Activated CD4-positive, alpha-beta T cell treated with anti-CD3 and anti-CD28 coated beads, Interleukin-2, amount 10 ng/mL, durations not matched to agents 24 days and 14 days (primary cell): ENCODE measurements at places on chromosomes 6 and 20.

GRCh38 chr6:104239971-104240370 is 619.7 kb downstream of the HACE1 start:
- no peak for DNase-seq

- DNase-seq: no peak
These were observed 9.2 kb upstream of the BNIP5 start for GRCh38 chr6:36345681-36346466.

DNA sequence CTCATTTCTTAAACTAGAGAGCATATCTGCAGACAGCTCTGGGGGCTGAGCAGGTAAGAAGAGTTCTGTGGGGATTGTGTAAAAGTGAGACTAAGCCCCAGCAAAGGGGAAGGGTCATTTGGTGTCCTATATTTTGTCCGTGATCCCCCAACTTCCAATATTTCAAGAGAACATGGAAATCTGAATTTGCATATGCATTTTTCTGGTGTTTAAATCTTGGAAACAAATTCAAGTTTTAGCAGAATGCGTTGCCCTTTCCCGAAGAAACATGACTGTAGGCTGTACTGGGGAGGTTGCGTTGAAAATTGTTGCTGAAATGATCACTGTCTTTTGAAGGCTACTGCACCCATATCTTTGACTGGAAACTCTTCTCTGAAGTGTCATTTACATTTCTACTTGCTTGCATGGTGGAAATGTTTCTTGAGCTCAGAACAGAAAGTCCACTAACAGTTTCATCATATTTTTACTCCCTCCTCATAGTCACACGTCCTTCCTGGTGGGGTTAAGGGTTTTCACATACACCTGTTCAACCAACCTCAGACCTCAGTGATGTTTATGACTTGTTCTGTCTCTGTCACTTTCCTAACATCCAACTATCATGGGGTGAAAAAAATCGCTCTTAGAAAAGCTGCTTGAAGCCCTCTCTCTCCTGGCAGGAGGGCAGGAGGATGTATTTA is 140.3 kb downstream of the BCAS1 start:
- DNase-seq: no peak

DNA sequence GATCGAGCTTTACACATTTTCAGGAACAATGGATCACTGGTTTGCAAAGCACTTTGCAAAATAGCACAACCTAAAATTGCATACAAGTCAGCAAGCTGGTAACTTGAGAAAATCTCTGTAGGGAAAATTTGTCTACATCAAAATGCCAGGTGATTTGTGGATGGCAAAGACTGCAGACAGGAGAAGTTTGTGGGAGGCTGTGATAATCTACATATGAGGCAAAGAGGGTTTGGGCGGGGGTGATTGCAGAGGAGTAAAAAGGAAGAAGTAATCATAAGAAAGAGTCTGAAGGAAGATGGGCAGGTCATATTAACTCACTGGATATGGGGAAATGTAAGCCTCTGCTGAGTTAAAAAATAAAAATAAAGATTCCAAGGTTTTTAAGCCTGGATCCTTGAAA is 166.3 kb upstream of the STXBP5 start:
- no peak for DNase-seq

DNA sequence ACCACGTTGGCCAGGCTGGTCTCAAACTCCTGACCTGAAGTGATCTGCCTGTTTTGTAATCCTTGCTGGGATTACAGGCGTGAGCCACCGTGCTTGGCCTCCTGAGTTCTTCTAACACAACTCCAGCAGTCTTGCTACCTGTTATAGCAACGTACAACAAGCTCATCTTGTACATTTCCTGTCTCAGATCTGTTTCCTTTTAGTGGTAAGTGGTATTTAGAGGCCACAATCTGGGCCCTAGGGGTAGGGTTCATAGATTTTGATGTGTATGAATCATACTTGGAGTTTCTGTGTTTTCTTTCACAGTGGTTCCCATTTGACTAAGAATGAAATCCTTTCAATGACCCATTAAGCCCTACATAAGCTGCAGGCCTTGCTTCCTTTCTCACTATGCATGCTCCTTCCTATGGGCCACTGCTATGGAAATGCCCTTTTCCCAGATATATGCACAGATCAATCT is 27.1 kb upstream of the SYNCRIP start:
- DNase-seq: peak; percentile 86

- DNase-seq: no peak
These were observed 49.5 kb downstream of the DOK5 start for GRCh38 chr20:54524849-54525248.

DNA sequence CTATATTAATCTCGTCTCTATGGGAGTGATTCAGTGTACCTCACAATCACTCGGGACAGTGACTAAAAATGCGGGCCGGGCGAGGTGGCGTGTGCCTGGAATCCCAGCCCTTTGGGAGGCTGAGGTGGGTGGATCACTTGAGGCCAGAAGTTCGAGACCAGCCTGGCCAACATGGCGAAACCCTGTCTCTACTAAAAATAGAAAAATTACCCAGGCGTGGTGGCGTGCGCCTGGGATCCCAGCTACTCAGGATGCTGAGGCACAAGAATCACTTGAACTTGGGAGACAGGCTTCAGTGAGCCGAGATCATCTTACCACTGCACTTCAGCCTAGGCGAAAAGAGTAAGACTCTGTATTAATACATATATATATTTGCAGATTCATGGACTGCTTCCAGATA is 17.4 kb downstream of the POPDC3 start:
- DNase-seq: no peak

GRCh38 chr6:80608881-80609280 is 502.4 kb downstream of the BCKDHB start:
- no peak for DNase-seq

DNA sequence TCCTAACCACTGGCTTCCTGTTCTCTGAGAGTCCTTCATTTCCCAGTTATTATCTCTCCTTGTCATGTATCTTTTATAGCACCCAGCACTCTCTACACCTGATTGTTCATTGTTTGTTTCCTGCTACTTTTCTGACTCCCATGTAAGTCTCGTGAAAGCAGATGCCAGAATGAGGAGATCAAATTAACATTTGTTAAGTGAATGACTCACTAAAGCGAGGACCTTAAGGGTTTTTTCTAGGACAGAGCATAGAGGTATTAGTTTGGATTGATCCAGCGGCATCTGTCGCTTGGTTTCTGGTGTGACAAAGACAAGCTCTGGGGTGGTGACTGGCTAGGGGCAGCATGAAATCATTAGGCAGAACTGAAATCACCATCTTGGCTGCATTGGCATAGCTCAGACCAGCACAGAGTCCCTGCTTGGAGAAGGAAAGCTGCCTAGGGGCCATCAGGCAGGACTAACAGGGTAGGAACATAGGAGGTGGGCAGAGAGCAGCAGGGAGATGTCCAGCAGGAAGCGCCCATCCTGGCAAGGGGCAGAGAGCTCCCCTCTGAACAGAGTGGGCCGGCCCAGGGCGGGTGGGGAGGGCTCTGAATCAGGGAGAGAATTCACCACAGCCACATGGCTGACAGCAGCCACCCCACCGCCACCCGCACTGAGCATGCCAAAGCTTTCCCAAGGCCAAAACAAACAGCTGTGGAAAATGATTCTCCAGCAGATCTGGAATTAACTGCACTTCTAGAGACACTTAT is 97.1 kb upstream of the CEP85L start:
- DNase-seq: no peak

DNA sequence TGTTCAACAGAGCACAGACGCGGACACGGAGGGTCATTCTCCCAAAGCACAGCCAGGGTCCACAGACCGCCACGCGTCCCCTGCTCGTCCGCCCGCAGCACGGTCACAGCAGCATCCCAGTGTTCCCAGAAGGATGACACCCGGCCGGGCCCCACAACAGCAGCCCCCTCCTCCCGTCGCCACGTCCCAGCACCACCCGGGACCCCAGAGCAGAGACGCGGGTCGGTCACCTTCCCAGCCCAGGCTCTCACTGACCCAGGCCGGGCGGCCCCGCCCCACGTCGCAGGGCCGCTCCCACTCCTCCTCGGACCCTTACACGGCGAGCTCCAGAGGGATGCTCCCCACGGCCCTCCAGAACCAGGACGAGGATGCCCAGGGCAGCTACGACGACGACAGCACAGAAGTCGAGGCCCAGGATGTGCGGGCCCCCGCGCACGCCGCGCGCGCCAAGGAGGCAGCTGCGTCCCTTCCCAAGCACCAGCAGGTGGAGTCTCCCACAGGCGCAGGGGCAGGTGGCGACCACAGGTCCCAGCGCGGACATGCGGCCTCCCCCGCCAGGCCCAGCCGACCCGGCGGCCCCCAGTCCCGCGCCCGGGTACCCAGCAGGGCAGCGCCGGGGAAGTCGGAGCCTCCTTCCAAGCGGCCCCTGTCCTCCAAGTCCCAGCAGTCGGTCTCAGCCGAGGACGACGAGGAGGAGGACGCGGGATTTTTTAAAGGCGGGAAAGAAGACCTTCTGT is 64.3 kb downstream of the FNDC1 start:
- no peak for DNase-seq

- DNase-seq: no peak
These were observed 171.4 kb downstream of the ZFAND3 start for GRCh38 chr6:37990762-37991525.

- no peak for DNase-seq
These were observed 164.7 kb downstream of the SCP2D1 start for GRCh38 chr20:18978311-18978710.

- no peak for DNase-seq
These were observed 65.5 kb upstream of the CLVS2 start for GRCh38 chr6:122930252-122931180.

DNA sequence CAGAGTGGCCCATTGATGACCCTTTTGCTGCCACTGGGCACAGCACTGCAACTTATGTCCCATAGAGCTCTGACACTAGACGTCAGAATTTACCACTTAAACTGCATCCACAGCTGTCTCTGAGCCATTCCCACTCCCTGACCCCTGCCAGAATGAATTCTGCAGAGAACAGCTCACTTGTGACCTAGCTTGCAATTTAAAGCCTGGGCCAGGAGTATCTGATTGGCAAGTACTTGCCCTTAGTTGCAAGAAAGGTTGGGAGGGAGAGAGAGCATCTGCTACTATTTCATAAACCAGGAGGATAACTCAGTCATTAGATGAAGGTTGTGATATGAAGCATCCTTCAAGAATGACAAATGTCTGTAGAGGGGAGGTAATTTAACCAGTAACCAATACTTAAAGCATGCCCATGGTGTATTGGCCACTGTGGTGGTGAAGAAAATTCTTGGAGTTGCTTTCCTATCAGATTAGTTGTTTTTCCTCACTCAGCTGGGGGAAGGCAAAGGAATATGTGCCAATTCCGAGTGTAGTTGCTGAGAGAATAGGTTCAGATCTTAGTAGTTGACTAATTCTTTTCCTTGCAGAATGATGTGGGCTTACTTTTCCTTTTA is 46.5 kb downstream of the IL22RA2 start:
- DNase-seq: no peak

DNA sequence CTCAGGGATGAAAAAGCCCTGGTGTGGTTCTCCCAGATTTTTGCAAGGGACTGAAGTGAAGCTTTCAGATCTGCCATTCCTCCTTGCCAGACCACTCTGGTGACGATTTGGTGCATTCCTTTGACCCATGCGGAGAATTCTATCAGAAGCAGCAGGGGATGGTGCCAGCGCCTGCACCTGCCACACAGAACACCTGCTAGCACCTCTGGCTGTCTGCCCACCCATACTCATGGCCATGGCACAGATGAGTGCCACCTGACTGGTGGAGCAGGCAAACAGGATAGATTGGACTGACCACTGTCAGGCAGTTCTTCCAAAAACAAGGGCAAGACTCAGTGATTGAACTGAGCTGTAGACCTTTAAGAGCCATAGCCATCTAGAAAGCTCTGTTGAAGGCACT is 107.1 kb downstream of the CDYL start:
- DNase-seq: no peak

DNA sequence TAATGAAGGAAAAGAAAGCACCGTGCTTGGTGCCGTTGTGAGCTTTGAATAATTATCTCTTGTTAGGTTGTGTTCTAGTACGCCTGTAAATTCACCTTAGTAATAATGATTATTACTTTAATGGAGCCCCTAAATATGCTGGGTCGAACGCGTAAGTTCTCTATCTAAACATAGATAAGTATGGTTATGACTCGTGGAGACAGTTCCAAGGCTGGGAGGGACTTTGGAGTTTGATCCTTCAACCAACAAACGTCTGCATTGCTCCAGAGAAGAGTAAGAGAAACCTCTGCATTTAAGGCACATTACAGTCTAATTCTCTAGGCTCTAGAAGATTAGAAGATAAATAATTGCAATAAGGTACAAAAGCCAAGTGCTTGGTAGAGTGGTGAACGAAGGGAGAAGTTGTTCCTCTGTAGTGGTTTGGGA is 514 bp downstream of the ACOT13 start:
- DNase-seq: peak; percentile 70

DNA sequence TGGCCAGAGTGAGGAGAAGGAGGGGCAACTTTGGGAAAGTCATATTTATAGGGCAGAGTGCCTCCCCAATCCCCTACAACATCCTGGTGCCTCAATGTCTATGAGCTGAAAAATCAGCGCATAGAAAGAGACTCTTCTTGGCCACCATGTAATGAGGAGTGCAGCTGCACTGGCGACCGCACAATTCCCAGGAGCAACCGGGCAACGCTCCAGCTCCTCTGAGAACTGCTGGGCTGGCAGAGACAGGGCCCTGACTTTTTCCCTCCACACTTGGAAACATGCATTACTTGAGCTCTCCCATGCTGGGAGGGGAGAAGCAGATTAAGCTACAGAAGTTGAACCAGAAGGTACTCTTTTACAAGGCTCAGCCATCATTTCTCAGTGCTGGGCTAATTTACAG is 31.4 kb upstream of the MARCKS start:
- no peak for DNase-seq

- DNase-seq: no peak
These were observed 43.9 kb upstream of the CLDN20 start for GRCh38 chr6:155219858-155220301.

GRCh38 chr6:82979657-82980056 is 86.0 kb downstream of the UBE3D start:
- no peak for DNase-seq

GRCh38 chr6:108560463-108561308 is at the start of gene FOXO3:
Gene FOXO3 (plus strand): TSS chr6:108560917. CDS start chr6:108561209, 292 bp downstream.
- DNase-seq: peak; percentile 87

- DNase-seq: no peak
These were observed 161.4 kb downstream of the CD109 start for GRCh38 chr6:73857341-73857890.

- no peak for DNase-seq
These were observed 21.9 kb downstream of the DEF6 start for GRCh38 chr6:35319346-35320030.

DNA sequence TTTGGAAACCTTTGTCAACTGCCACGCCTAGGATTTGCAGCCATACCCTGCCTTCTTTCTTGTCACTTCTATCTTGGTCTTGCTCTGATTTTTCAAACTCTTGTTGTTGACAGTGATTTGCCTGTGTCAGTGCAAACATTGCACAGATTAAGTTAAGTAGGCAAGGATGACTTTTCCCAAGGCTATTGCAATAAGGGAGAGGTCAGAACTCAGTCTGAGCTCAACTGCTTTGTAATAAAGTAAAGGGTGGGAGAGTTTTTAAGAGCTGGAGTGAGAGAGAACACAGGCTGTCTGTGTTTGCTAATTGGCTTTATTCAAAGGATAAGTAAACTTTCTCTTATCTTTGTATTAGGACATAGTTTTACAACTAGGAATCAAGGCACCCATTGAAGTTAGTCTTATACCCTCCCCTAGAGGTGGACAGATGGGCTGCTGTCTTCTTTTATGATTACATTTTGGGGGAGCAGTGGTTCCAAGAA is 448.6 kb downstream of the PHF3 start:
- no peak for DNase-seq

GRCh38 chr6:37050854-37051137 is 45.3 kb downstream of the FGD2 start:
- DNase-seq: no peak
